ENCODE measurements at places on chromosomes 7 and 10.

GRCh38 chr7:80791509-80791929, 127.3 kb downstream of the SEMA3C start:
- no peak for DNase-seq

- DNase-seq, result no peak
Observed at GRCh38 chr10:128848810-128849209, 618.2 kb upstream of the MGMT start.

DNA sequence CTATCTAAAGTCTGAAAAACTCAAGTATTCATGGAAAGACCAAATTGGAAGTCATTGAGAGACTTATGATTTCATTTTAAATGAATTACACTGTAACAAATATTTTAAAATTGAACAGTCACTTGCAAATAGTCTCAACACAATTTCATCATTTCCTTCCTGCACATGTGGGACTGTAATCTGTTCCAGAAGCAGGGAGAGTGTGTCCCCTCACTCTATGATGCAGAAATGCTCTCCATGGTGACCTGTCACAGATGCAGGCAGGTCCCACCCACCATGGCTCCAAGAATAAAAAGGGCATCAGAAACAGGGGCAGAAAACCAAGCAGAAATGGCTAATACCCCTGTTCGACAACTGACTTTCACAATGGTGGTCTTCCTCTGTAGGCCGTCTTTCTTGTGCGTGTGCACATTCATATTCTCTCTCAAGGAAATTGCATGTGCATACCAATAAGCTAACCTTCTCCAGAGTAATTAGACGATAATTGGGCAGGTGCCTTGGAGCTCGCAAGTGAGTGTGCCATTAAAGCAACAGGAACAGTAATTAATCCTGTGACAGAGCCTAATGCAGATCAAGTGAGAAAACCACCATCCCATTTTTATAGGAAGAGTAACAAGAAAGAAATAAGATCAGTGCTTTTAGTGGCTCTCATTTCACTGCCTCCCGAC, 170.9 kb downstream of the ZMYND11 start:
- DNase-seq, result no peak

DNA sequence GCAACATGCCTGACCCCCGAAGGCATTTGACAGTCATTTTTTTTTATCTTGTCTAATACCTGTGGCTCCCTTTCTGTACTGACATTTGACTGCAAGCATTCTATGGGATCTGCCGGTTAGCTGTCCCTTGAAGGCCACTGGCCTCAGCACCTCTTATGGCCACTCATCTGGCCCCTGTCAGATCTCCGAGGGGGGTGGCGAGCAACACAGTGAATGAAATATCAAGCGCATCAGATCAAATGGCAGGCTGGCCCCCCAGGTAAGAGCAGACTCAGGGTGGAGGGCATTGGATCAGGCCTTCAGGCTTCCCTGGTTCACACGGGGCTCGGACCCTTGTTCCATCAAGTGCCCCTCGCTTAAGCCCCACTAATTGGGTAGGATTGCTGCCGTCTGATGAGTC, 199.6 kb upstream of the MKI67 start:
- no peak for DNase-seq

GRCh38 chr10:63205421-63205820, 72.3 kb downstream of the NRBF2 start:
- DNase-seq, result no peak

GRCh38 chr7:12066004-12066403, 145.1 kb upstream of the TMEM106B start:
- DNase-seq, result no peak

GRCh38 chr10:116316503-116316902, 7.7 kb upstream of the CCDC172 start:
- no peak for DNase-seq

GRCh38 chr7:44077681-44078091, 4.6 kb downstream of the POLM start:
- DNase-seq, result no peak

GRCh38 chr10:35780970-35781642, 139.0 kb upstream of the FZD8 start:
- DNase-seq, result no peak

DNA sequence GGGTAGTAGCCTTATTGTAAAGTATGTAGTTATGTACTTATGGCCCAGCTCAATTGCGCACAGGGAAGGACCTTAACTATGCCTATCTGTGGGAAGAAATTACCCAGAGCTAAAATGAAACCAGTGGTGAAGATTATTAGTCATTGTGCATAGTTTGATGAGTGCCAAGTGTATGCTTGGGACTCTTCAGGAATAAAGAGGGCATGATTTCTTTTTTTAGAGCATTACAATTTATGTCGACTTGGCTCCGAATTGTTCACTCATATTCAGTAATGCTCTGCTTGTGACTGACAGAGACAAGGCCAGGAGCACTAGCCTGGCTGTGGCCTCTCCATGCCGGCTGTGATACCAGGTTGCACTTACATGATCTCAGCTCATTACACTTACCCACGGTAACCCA, 269.5 kb downstream of the TRIL start:
- DNase-seq, result no peak

DNA sequence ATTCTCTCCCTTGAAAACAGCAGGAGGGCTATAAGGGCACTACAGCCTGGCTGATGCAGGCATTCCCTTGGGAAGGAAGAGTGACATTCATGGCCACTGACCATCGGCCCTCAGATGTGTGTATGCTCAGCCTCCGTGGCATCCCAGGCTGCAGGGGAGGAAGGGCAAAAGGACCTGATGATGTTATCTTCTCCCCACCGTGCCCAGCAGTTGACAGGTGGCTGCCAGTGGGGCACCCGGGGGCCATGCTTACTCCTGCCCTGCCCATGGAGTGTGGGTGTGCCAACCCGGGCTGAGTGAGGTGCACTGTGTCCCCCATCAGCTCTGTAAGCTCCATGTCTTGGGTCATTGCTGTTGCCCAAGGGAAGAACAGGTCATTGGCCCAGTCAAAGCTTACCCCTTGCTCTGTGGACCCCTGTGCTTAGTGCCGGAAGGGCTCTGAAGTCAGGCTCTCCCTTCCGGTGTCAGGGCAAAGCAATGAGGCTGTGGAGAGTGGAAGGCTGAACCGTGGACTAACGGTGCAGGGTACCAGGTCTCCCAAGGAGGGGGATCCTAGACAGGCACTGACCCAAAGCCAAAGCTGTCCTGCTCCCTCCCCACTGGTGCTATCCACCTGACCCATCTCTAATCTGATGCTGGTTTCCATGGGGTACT, 92.2 kb downstream of the CCDC3 start:
- no peak for DNase-seq

GRCh38 chr7:135169141-135169963, 1.2 kb downstream of the CYREN start:
- DNase-seq, result peak; percentile 61

GRCh38 chr7:40833191-40833887, 698.5 kb downstream of the SUGCT start:
- DNase-seq, result no peak

DNA sequence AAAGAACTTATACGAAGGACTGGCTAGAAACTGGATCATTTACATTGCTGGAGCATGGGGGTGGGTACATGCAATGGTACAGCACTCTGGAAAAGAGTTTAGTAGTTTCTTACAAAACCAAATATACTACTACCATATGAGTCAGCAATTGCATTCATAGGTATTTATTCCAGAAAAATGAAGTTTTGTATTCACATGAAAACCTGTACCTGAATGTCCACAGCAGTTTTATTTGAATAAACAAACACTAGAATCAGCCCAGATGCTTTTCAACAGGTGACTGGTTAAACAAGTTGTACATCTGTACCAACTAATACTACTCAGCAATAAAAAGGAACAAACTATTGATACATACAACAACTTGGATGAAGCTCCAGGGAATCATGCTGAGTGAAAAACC, 3.4 kb downstream of the SCIN start:
- no peak for DNase-seq

DNA sequence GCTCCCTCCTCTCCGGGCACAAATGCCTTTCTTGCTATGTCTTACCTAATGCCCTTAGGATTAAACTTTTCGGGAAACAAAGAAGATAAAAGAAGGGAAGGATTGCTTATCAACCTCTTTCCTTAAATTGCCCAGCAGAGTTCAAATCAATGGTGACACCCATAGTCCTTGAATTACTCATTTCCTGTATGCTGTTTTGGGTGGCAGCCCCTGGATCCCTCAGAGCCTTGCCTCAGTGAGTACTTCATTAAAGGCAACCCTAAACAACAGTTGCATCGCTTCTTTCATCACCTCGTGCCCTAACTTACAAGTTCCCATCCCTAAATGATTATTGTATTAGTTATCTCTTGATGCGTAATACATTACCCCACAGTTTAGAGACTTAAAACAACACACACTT, 31.6 kb upstream of the WAPL start:
- no peak for DNase-seq

DNA sequence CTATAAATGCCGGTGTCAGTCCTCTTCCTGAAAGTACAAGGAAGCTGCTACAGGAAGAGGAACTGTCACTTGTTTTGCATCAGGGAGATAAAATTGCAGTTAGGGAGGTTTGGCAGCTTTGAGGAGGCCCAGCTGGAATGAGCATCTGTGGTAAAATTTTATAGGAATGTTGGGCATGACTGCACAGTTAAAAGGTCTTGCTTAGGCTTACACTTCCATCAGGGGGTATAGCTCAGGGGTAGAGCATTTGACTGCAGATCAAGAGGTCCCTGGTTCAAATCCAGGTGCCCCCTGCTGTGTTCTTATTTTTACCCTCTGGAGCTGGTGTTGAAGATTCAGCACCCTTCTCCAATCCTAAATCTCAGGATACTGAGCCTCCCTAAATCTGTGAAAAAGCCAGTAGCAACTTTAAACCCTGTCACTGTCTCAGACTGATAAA, 65.9 kb downstream of the ZNF467 start:
- no peak for DNase-seq

DNA sequence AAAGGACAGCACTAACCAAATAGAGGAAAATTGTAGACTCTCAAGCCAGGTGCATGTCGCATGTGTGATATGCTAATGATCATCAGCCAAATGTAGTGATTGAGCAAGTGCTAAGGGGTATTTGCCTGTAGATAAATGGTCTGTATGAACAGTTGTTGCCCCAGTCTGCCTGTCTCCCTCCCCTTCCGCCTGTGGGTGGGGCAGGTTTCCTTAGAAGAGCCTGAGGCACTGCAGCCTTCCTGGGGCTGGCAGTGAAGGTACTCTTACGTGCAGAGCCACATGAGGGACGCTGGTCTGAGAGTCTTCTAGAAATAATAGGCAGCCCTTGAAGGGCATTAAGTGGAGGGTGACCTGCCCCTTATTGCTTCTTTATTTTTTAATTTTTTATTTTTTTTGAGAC, 152.1 kb downstream of the SNX10 start:
- DNase-seq, result no peak

DNA sequence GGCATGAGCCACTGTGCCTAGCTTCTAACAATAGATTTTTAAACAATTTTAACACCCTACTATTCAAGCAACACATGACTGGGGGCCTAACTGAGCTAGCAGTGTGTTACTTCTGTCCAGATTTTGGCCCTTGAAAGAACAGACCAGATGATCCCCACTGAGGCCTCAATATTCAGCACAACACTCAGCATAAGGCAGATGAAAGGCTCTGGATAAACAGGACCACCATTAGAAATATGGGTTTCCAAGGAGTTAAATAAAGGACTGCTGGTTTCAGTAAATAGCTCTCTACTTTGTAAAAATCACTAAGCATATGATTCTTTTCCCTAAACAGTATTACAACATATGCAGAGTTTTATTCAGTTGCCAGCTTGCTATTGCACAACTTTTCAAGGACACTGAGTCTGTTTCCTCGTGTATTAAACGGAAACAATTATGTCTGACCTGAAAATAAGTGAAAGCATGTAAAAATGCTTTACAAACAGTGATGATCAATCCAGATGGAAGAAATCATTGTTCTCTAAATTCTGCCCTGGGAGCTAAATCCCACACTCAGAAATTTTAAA, 23.8 kb upstream of the FZD1 start:
- no peak for DNase-seq

- DNase-seq, result no peak
Observed at GRCh38 chr10:93926613-93927012, 32.8 kb downstream of the SLC35G1 start.

DNA sequence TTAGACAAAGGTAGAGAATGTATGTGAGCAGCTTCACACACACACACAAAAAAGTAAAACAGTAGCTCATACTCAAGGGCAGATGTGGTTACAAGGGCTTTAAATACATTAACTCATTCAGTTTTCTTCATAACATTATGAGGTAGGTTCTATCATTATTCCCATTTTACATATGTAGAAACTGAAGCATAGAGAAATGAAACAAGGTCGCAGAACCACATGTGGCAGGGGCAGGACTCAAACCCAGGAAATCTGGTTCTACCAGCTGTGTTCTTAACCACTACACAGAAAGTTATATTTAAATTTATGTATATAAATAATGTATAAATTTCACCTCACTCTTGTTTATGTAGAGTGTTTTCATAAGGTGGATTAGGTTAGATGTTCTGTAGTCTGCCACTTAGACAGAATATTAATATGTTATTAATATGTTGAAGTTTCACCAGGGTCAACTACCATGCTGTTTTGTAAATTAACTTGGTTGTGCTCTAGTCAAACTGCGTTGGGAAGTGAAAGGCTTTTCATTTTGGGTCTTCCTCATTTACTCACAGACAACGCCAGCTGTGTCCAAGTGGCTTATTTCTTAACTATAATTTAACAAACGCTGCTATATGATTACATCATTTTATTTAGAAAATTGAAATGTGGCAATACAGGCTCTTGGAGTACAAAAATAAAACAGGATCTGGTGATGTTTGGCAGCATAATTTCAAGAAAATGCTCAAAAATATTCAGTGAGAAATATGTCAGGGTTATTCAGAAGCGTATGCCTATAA, 138.4 kb downstream of the MDFIC start:
- no peak for DNase-seq

GRCh38 chr10:70115948-70116682, 16.5 kb downstream of the AIFM2 start:
- peak; percentile 64 for DNase-seq

DNA sequence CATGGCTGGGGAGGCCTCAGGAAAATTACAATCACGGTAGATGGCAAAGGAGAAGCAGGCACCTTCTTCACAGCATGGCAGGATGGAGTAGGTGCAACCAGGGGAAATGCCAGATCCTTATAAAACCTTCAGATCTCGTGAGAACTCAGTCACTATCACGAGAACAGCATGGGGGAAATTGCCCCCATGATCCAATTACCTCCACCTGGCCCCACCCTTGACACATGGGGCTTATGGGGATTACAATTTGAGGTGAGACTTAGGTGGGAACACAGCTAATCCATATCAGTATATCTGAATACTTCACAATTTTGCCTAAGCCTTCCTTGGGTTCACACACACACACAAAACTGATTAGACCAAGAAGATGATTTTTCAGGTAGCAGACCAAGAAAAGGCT, 145.1 kb upstream of the COL1A2 start:
- no peak for DNase-seq
